DMS153 (cell line): ENCODE measurements at places on chromosomes 12 and 14.

GRCh38 chr12:124625867-124626675 is 58.7 kb upstream of the NCOR2 start:
- no peak for DNase-seq

- no peak for DNase-seq
Measured at GRCh38 chr12:102527171-102527720, 46.9 kb upstream of the IGF1 start.

- no peak for DNase-seq
Measured at GRCh38 chr14:97361181-97361580, 564.0 kb downstream of the VRK1 start.

DNA sequence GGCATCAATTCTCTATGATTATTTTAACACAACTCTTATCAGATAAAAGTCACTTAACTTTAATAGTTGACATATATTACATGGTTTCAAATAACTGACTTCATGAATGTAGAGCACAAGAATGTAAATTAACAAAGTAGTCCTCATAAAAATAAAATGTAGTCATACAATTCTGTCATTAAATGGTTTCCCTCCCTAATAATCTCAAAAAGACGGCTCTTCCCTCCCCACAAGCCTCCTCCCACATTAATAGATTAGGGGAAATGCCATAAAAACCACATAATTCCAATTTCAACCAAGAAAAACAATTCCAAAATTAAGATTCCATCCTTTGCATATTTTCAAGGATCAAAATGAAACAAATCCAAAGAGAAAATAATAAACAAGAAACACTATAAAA is 36.7 kb downstream of the SPTLC2 start:
- DNase-seq: no peak

- no peak for DNase-seq
Measured at GRCh38 chr12:3292677-3293412, 198.2 kb upstream of the PRMT8 start.

- no peak for DNase-seq
Measured at GRCh38 chr12:94254270-94254669, 105.9 kb downstream of the PLXNC1 start.

DNA sequence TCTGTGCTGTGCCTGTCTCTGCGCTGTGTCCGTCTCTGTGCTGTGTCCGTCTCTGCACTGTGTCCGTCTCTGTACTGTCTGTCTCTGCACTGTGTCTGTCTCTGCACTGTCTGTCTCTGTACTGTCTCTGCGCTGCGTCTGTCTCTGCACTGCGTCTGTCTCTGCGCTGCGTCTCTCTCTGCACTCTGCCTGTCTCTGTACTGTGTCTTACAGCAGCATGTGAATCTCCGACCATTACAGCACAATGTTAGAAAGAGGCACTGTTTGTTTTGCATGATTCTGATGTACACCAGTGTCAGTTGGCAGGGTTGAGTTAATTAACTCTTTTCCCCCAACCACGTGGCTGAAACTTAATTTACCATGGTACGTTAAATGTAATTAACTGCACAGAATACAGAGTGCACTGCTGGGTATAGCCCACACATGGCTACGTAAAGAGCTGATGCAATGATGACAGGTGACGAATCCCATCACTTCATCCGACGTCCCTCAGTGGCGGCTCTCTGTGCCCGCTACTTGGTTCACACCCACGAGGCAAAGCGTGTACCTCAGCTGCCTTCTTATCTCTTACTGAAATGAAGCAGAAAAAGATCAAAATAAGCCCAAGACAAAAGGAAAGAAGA is 127.7 kb upstream of the SFSWAP start:
- DNase-seq: no peak

GRCh38 chr14:95668235-95668772 is 17.9 kb upstream of the TCL1B start:
- DNase-seq: no peak

DNA sequence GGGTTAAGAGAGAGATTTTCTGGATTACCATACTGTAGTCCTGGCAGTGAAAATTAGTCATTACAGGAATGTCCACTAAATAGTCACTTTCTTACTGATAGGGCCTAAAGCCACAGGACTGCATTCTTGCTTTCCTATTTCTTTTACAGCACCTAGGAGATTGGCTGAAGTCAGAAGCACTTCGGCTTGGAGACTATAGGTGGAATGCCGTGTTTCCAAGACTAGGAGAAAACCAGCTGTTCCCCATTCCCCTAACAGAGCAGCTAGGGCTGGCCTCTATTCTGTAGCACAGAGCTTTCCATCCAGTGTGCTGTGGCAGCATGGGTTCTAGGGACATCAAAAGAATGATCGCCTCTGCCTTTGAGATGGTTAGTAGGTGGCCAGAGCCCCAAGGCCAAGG is 15.1 kb downstream of the PIGH start:
- no peak for DNase-seq

DNA sequence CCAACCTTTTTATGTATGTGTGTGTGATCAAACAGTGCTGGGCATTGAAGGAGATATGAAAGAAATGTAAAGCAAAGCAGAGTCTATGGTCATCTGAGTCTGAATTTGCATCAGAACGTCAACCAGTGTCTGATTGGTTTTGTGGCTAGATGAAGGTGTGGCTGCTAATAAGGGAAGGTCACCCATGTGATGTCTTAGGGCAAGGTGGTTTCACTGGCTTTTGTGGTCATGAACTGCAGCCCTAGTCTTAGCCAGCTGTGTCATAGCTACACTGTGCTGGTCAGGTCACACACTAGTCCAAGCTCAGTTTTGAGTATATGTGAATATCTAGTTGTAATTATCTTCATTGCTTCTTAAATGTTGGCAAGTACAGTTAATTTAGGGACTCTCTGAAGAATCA is 105.8 kb downstream of the TGFB3 start:
- DNase-seq: no peak

GRCh38 chr14:98941481-98941880 is 330.5 kb downstream of the BCL11B start:
- DNase-seq: no peak

- no peak for DNase-seq
Measured at GRCh38 chr14:28088125-28088524, 678.5 kb upstream of the FOXG1 start.

DNA sequence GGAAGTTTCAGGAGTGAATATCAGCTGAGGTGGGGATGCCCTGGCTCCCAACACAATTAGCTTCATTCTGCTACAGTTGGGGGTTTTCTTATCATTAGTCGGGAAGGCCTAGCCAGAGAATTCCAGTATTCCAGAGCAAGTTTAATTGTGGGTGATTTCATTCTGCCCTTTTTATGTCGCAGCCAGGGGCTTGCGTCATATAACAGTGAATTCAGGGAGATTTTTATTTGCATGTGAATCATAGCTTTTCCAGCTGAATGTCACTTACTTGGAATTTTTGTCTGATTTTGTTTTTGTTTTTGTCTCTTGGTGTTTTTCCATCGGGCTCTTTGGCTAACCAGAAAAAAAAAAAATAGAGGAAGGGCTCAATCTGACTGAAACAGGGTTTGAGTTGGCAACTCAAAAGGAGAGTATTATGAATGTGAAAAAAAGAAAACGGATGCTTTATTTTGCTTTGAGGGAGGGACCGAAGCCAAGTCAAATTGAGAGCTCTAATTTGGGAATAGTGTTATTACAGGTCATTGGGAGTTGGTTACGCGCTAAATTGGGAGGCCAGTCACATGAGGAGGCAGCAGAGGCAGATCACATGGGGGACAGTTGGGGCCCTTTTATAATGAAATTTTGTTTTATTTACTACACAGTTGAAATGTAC is 119.4 kb downstream of the SAMD4A start:
- DNase-seq: no peak

GRCh38 chr12:71183018-71183417 is 25.2 kb upstream of the TSPAN8 start:
- DNase-seq: no peak

DNA sequence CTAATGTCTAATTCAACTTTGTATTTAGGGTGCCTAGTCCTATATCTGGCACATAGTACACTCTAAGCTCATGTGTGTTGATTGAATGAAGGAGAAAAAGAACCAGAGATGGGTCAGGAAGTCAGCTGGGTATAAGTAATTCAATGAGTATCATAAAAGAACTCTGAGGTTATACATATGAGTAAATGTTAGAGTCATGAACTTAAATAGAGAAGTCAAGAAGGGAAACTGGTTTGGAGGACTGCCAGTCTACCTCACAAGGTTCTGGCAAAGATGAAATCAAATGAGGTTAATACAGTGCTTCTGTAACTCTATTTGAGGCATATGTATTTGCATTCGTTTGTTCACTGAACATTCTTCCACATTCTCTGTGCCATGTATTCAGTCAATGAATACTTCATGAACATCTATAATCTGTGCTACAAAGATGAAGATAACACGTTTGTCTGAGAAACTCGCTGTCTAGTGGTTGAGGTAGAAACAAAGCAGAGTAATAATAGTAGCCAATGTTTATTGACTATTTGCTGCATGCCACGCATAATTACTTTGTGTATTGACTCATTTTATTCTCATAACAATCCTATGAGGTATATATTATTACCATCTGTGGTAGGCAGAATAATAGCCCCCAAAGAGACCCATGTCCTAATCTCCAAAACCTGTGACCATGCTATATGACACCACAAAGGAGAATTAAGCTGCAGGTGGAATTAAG is 88.9 kb downstream of the PTGER2 start:
- no peak for DNase-seq

DNA sequence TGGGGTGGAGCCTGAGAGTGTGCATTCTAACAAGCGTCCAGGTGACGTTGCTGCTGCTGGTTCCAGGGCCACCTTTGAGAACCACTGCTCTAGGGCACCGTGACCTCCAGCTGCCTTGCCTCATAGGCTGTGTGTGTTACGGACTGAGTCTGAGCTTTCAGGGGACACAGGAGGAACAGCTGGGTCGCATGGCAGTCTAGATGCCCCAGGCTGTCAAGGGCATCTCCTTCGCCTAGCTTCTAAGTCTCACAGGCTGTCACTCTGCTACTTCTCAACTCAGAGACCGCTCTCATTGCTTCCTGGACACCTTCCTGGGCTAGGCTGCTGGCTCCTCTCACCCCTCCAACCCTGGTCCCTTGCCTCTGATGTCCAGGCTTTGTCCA is 965 bp downstream of the KRT73 start:
- no peak for DNase-seq

GRCh38 chr12:104975587-104976343 is 10.4 kb upstream of the NOPCHAP1 start:
- no peak for DNase-seq

- no peak for DNase-seq
Measured at GRCh38 chr12:33472299-33472698, 32.7 kb upstream of the SYT10 start.

- no peak for DNase-seq
Measured at GRCh38 chr12:41531147-41531829, 343.2 kb downstream of the PDZRN4 start.

- DNase-seq: no peak
Measured at GRCh38 chr12:116882742-116883141, 1.5 kb upstream of the HRK start.

GRCh38 chr12:15495746-15496145 is 173.4 kb downstream of the PTPRO start:
- no peak for DNase-seq

GRCh38 chr12:17204289-17205054 is 598.5 kb upstream of the LMO3 start:
- DNase-seq: no peak

- peak; percentile 92 for DNase-seq
Measured at GRCh38 chr14:45112896-45113781, 21.1 kb downstream of the FKBP3 start.

DNA sequence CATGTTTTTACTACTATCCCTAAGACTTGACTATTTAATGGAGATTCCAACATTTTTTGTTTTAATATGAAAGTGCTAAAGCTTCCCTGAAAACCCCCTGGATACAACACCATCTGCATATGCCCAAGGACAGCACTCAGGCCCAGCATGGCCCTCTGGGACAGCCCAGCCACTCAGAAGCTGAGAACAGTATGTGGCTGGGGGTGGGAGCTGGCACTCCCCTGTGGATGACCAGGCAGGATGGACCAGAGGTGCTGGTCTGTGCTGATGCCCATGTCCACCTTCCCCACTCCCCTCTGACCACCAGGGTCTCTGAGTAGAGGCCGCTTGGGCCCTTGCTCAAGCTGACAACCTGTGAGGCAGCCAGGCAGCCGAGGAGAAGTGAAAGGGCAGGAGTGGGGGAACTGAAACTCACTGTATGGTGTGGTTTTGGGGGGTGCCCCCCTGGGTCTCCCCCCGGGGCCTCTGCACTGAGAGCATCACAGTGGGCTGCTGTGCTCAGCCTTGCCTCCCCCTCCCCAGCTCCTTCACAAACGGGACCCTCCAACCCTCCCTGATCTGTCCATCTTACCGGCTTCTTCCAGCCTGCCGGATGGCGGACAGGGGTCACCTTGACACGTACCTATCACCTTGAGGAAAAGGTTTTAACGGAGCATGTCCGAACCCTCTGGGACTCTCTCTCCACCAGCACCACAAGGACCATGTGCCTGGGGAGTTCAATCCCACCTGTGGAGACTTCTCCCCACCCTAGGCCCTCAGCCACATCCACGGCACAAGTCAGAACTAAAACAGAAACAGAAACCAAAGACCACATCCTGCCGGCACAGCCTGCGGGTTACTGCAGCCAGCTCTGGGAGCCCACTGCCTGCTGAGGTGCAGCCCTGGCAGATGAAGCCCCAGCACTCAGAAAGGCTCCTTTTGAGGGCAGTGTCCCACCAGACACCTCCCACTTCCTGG is at the start of gene TMEM229B:
TMEM229B (minus strand) TSS at position 785 of the 957 bp plus-strand sequence. CDS start 14,798 bp downstream, outside the sequence.
- DNase-seq: no peak

GRCh38 chr14:86299994-86300393 is 770.0 kb downstream of the FLRT2 start:
- DNase-seq: peak; percentile 71

DNA sequence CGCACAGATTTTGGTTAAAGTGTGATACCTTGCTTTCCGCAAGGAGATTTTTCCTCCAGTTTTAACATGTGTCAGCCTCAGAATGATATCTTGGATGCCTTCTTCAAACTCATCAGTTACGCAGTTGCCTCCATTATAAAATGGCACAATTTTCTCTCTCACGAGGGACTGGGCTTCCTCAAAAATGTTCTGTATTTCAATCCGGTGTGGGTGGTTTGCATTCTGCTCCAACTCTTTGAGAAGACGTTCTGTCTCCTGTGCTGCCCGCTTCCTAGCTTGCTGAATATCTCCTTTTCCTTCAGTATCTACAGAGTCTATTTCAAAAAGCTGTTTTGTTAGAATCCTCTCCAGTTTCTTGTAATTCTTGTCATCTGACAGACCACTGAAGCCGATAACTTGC is 1.8 kb downstream of the BAG5 start:
- no peak for DNase-seq

- DNase-seq: no peak
Measured at GRCh38 chr12:96136725-96137378, 57.3 kb upstream of the ELK3 start.

DNA sequence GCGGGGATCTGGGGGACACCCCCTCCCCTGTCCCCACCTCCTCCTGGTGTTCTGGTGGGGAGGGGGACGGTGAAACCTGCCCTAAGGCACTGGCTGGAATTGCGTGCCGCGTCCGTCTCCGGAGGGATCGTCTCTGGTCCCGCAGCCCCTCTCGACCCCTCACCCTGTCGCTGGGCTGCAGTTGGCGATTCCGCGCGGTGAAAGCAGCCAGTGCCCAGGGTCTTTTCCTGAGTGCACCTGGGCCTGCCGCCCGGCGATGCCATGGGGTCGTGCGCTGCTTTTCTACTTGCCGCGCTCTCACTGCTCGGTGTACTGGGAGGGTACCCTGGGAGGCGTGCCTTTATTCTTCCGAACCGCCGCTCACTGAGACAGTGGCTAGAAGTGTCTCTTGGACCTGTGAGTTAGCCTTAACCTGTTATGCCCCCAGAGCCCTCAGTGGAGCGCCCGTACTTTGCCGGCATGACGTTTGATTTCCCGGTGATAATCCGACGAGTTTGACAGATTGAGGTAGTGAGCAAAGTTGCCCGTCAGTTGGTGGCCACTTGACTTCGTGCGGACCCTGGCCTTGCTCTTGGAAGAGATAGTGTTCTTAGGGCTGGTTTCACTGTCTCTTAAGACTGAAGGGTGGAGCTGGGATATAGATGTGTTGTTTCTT is 788 bp downstream of the SFSWAP start:
- no peak for DNase-seq
